ENCODE measurements at places on chromosomes 11 and 22.

- no peak for DNase-seq
These were observed 20.1 kb downstream of the SCN4B start for GRCh38 chr11:118132385-118133151.

DNA sequence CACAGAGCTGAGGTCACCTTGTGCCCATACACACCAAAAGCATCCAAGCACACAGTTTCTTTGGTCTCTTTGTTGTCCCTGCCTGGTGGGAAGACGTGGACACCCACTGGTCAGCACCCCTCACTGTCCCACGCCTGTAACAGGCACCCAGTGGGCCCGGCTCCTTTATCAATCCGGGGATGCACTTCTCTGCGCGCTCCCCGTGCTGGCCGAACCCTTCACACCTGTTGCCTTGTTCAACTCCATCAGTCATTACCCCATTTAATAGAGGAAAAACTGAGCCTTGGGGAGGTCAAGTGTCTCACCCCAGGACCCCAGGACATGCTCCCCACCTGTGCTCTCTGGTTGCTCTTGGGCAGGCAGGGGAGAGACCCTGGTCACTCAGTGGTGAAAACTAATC, 49.7 kb upstream of the FGF3 start:
- no peak for DNase-seq

DNA sequence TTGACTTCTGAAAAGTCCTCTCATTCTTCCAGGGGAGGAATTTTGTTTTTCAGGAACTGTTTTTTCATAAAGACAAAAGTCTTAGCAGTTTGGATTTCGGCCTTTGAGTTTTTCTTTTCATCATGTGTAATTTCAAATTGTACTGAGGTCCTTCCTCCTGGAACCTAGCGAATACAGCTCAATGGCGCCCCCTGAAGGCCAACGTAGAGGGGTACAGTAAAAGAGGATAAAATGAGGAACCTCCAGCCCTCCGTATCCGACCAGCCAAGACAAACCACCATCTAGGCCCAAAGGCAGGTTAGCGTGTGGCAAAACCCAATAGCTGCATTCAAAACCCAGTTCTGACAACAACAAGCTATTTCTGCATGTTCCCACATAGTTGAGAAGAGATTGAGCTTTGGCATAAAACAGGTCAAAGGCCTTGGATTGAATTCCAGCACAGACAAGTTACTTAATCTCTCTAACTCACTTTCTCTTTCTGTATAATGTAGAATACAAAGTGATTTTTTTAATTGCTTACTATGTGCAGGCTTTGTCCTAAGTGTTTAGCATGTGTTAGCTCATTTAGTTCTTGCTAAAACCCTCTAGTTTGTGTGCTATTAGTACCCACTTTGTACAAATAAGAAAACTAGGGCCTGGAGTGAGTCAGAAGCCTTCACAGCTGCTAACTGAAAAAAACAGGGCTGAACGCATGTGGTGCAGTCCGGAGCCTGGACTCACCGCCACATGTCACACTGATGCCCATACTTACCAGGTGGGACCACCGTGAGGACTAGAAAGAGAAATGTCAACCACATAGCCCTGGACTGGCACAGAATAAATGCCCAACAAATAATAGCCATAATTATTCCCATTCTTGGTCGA, 43.2 kb upstream of the ETS1 start:
- peak; percentile 80 for DNase-seq

GRCh38 chr11:19633276-19633675, 79.4 kb upstream of the NAV2 start:
- DNase-seq: no peak
